Osteocyte (in vitro differentiated cells): ENCODE measurements at places on chromosomes 13 and 19.

DNA sequence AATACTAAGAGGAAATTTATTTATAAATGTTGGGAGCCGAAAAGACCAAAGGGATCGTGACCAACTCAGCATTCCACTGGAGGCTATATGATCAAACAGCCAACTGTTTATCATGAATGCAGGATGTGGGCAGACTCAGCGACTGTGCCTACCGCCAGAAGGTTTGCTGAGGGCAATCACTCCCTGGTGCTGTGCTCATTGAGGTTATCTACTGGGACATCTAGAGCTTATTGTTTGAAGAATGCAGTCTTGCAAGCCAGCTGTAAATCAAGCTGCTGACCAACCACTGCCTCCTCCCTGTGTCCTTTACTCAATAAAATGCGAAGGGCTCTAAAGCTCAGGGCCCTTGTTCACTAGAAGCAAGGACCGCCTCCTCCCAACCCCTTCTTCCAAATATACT, 8.5 kb upstream of the XPO4 start:
- peak; percentile 49 for DNase-seq

GRCh38 chr19:40272261-40272660, 12.9 kb downstream of the AKT2 start:
- no peak for DNase-seq

DNA sequence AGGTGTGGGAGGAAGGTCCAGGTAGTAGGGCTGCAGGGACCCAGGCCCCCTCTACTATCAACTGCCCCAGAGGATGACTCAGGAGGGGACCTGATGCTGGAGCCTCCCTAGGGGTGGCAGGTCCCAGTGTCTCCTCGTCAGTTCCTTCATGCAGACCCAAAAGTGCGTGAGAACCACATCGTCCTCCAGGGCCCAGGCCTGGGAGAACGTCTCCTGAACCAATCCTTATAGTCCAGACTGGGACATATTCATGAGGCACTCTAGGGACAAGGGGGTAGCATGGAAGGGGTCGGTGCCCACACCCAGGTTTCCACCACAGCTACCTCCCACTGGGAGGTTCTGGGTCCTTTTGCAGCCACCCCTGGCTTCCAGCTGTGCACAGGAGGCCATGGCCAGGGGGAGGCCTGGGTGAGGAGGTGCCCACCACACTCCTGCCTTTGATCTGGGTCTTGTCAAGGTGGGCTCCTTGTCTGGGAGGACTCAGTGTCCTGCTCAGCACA, 38.0 kb upstream of the TPM4 start:
- no peak for DNase-seq

- DNase-seq, result no peak
Observed at GRCh38 chr19:1066748-1067340, at the start of gene ARHGAP45. Gene ARHGAP45 (plus strand): TSS chr19:1067167. CDS start chr19:1067406, 239 bp downstream.

DNA sequence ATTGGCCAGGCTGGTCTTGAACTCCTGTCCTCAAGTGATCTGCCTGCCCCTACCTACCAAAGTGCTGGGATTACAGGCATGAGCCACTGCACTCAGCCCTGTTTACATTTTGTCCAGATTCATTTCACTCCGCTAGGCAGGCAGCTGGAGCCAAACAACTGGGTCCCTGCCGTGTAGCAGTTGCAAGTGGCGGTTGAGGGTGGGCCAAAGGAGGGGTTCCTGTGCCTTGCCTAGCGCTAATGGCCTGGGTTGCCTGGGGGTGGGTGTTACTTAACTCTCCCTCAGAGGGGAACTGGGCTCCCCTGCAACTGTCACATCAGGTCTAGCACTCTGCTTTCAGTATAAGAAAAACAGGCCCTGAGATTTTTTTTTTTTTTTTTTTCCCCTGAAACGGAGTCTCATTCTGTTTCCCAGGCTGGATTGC, 7.4 kb downstream of the ACP5 start:
- no peak for DNase-seq

GRCh38 chr19:49985871-49986270, 24.9 kb upstream of the SIGLEC11 start:
- DNase-seq, result no peak

DNA sequence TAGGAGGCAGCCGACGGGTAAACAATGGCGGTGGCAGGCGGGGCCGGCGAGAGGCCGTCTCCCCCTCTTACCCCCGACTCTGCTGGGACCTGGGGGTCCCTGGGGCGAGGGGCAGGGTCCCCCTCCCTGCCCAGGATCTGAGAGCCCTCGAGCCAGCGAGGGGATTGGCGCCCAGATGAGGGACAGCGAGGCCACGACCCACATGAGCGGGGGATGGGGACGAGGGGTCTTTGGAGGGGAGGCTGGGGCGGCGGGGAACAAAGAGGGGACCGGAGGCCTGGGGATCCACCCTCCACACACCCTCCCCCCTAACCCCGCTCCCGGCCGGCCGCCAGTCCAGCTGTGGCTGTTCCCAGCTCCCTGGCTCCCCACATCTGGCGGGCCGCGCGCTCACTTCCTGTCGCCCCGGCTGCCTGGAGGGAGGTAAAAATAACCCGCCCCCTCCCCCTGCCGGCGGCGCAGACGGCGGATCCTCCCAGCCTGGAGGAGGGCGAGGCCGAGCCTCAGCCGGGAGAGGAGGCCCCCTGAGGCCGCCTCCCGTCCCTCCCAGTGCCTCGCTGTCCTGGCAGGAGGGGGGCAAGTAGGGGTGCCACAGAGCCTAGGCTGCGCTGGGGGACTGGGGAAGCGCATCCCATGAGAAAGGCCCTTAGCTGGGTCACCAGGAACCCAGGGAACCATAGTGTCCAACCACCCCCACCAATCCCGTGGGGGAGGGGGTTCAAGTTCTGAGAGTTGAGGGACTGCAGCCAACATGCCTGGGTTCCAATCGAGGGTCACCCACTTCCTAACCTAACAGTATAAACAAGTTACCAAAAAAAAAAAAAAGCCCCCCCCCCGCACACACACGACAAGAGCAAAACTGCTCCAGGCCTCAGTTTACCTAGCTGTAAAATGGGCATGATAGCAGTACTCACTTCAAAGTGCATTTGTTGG, 29.3 kb upstream of the NANOS3 start:
- peak; percentile 98 for DNase-seq

DNA sequence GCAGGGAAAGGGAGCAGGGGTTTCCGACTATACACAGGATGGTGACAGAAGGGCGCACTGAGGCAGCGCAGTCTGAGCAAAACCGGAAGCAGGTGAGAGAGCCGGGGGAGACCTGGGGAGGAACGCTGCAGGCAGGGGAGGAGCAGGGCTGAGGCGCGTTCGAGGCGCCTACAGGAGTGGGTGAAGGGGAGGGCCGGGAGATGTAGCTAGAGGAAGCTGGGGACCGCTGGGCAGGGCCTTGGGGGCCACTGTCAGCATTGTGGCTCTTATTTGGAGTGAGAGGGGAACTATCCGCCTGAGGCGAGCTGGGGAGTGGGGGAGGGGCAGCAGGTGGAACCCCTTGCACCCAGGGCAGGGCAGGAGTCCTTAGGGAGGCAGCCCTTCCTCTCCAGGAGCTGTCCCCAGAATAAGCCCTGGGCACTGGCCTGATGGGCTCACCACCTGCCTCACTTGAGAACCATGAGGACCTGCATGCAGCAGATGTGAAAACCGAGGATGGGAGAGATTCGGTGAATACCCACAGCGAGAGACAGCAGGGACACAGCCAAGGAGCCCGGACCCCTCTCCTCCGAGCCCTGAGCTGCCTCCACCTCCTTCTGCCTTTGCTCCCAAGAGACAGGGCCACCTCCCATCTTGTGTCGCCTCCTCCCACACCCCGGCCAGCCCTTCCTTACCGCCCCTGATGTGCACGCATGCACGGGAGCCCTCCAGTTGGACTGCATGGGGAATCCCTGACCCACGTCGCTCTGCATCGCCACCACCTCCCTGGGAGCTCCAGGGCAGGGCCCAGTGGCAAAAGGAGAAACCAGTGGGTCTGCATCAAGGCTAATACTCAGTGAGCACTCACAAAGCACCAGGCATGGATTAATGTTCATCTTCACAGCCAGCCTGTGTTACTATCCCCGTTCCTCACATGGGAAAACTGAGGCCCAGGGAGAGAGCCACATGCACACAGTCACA, 10.3 kb downstream of the AKT2 start:
- no peak for DNase-seq

GRCh38 chr13:109744512-109745051, 41.8 kb downstream of the IRS2 start:
- peak; percentile 72 for DNase-seq

DNA sequence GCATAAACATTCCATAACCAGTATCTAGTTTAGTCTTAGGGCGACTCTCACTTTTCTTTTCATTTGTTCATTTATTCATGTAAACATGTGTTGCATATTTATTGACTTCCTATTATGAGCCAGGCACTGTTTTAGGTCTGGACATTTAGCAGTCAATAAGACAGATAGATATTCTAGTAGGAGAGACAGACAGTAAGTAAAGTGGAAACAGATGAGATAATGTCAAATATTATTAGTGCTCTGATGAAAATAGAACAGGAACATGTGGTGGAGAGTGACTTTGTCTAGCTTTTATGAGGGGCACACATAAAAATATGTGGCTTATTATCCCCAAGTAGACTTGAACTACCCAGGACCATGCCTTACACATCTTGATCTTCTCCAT, 193.0 kb downstream of the NDFIP2 start:
- no peak for DNase-seq

DNA sequence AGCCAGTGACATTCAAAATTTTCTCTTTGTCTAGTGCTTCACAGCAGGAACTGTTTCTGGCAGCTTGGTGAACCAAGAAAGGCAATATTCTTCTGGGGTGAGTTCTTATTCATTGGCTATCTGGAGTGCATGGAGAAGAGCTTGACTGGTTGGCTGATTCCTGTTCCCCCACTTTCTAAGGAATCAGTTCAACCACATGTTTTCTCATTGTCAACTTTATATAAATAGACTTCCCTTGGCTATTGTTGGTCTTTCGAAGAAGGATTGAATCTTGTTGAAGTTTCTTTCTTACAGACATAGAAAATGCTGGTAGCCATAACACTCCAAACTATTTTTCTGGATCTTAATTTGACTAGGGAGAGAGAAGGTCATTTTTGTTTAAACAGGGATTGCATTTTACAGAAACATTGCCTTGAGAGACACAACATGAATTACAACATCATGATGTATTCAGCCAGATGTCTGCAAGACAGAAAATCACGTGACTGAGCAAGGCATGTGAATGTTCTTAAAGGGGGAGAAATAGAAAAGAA, 85.2 kb downstream of the EDNRB start:
- DNase-seq, result no peak

- DNase-seq, result no peak
Observed at GRCh38 chr13:112062571-112063570, 4.1 kb upstream of the SOX1 start.

- DNase-seq, result peak; percentile 90
Observed at GRCh38 chr19:41218615-41219507, at the start of gene AXL. Gene AXL (plus strand): TSS chr19:41219223. CDS start chr19:41219393, 170 bp downstream.

DNA sequence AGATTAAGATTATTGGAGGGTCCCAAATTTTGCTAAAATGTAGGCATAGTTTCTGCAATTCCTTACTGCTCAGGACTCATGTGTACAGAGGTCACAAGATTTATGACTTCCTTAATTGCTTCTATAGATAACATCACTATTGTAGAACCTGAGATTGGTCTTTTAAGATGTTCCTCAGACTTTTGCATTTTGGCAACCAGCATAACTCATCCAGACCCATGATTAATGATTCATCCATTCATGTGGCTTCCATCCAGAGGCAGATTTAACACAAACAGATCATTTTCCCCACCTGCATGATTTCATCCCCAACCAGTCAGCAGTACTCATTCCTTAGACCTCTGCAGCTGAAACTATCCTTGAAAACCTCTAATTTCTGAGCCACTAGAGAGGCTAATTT, 34.5 kb upstream of the CEACAM8 start:
- no peak for DNase-seq

DNA sequence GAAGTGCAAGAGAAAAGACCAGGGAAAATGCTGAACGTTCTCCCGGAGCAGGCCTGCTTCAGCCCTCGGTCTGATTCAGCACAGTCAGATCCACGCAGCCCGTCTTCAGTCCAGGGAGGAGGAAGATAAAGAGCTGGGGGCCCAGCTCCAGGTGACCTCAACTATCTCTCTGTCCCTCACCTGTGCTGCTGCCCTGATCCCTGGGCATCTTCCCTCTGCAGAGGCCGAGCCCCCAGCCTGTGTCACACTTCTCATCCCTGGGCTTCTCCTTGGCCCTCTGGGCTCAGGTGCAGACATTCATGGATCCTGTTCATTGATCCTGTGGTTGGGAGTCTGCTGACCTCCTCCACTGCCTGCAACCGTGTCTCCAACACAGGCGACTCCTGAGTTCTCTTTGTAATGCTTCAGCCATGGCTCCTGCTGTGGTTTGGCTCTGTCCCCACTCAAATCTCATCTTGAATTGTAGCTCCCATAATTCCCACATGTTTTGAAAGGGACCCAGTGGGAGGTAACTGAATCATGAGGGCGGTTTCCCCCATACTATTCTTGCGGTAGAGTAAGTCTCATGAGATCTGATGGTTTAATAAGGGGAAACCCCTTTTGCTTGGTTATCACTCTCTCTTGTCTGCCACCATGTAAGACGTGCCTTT, 27.9 kb downstream of the COL4A2 start:
- DNase-seq, result no peak

DNA sequence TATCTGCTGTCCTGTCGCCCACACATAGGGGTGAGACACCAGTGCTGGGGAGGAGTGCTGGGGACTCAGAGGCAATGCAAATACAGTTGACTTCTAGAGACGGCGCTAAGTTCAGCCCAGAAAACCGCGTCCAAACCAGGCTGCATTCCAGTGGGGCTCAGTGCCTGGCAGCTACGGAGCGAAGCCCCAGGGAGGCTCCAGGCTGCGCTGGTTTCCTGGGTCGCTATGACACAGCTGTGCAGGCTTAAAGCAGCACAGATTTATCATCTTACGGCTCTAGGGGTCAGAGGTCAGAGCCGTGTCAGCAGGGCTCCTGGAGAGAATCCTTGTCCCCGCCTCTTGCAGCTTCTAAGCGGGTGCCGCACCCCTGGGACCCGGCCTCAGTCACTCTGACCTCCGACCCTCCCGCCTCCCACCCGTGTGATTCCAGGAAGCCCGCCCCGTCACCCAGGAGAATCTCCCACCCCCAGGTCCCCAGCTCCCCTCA, 61.6 kb downstream of the ANKRD10 start:
- DNase-seq, result no peak

DNA sequence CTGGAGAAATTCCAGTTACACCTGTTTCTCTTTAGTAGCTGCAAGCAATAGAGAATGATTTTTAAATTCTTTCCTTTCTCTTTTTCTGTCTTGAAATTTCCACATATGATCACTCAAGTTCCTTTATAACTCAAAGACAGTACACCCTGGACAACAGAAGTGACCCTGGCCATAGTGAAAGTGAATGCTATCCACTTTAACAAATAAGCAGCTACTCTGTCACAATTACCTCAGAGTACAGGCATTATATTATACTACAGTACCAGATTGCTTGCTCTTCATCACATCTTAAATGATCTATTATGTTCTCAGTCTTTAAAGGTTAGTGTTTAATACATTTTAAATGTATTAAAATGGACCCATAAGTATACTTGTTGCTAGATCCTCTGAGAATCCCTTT, 136.2 kb downstream of the KLF12 start:
- no peak for DNase-seq
